ENCODE measurements at places on chromosomes 12 and 14. TPM values are rescaled to one million over a fixed set of nuclear protein-coding genes. Genes with fewer than 3 reads are reported as not detected.

- no peak for DNase-seq
Observed at GRCh38 chr12:68877583-68877982, 55.4 kb downstream of the CPM start.

GRCh38 chr12:779745-780734 lies 27.7 kb downstream of the WNK1 start:
- no peak for DNase-seq

- no peak for DNase-seq
Observed at GRCh38 chr12:105765053-105766014, 373.4 kb downstream of the NUAK1 start.

MARS1 gene
- total RNA-seq, result 89.2 TPM

- DNase-seq, result no peak
Observed at GRCh38 chr12:90102957-90103652, 394.5 kb upstream of the ATP2B1 start.

DNA sequence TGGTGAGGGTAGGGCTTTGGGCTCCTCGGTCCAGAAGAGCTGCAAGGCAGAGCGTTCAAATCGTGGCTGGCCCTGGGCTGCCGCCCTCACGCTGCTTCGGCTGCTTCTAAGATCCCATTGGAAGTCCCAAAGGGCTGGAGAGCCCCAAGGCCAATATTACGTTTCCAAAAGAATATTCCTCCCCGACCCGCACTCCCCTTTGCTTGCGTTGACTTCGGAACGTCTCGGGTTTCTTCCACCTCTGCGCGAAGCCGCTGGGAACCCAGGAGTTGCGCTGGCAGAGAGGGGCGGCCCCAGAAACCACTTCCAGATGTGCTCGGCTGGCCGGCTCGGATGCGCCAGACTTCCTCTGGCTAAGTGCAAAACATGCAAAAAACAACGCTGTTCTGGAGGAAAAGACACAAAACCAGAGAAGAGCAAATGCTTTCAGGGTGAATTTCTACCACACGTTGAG lies at the start of gene GLT8D2:
GLT8D2 (minus strand) TSS at position 285 of the 454 bp plus-strand sequence. CDS start 30,539 bp downstream, outside the sequence.
- DNase-seq, result no peak

GRCh38 chr12:6765048-6765633 lies 1.0 kb upstream of the PTMS start:
- DNase-seq, result no peak

- no peak for DNase-seq
Observed at GRCh38 chr12:91367234-91367849, 184.7 kb upstream of the DCN start.

- DNase-seq, result no peak
Observed at GRCh38 chr14:99929601-99930000, 135.6 kb upstream of the EVL start.

GRCh38 chr12:14264316-14264715 lies 101.2 kb upstream of the ATF7IP start:
- no peak for DNase-seq

BMP4 gene
- total RNA-seq, result 6.9 TPM

DNA sequence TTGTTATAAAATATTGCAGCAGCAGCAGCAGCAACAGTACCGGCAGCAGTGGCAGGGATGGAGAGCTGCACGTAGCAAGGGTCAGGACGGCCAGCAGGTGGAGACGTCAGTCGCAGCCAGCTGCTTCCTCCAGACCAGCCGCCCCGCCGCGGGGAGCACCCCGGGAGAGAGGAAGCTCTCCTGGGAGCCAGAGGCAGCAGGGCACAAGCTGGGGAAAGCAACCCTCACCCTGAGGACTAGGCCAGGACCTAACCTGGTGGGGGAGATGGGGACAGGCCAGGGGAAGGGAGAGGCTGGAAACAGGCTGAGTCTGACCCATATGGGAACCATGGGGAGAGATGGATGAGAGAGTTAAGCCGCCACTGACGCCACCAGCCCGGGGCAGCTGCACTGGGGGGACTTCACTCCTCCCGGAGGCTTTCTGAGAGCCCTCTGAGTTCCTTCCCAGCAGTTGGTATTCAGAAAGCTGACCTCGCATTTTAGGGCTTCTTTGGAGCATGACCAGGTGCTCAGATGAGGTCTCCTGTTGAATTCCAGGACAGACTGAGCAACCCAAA lies 56.3 kb downstream of the SPTB start:
- peak; percentile 89 for DNase-seq

PA2G4 gene
- total RNA-seq, result 61.6 TPM

GRCh38 chr12:90972226-90972625 lies 17.2 kb upstream of the CCER1 start:
- DNase-seq, result no peak

ACTR10 gene
- total RNA-seq, result 68.5 TPM

DNA sequence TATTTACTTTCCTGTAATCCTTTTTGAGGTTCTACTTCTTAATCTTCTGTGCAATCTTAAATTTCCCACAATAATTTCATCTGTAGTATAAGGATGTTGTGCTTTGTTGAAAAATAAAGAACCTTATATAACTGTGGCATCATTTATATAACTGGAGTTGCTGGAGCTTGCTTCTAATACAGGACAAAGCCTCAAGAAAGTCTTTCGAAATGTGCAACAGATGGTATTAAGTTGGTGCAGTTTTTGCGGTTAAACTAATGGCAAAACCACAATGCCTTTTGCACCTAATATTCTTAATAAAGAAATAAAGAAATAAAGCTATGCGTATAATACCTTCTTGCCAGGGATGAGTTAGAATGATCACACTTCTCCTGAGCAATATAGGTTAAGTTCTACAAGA lies 180.0 kb downstream of the KITLG start:
- DNase-seq, result no peak

GRCh38 chr12:52956987-52957386 lies 8.1 kb downstream of the KRT18 start:
- no peak for DNase-seq

DNA sequence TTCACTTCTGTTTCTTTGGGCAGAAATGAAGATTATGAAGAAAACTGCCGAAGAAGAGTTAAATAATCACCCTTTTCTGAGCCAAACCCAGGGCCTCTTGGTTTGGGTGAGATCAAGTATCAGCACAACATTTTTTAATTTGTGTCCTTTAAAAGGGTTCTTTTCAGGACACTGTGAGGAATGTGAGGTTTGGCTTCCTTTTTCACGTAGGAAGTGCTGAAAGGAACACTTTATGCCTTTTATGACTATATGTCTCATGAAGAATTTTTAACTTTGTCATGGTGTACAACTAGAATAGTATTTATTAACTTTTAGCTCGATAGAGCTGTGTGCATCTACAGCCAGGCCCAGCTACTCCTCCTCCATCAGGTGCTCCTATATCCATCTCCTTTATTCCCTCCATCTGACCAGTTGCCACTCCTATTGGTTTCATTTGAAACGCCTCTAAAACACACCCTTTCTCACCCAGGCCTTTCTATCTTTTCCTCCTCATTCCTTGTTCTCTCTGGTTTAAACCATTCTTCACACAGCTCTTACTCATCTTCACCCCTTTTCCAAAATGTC lies 103.6 kb upstream of the LRIG3 start:
- no peak for DNase-seq

MYL6 gene
- 792 TPM for total RNA-seq

DNA sequence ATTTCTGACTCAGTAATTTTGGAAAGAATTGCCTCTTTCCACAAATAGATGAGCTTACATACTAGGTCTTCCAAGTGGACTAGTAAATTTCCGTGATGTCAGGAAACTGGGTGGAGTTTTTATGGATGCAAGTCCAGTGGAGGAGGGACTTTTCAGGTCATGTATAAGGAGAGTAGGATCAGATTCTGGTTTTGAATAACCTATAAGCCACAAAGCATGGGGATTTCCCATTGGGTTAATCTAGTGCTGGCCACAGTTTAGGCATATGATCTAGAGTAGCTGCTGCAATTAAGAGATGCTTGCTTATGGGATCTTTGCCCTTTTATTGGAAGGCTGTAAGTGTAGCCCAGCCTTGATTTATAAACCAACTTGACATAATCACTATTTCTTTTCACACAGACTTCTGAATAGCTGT lies 33.8 kb downstream of the STK38L start:
- no peak for DNase-seq

DNA sequence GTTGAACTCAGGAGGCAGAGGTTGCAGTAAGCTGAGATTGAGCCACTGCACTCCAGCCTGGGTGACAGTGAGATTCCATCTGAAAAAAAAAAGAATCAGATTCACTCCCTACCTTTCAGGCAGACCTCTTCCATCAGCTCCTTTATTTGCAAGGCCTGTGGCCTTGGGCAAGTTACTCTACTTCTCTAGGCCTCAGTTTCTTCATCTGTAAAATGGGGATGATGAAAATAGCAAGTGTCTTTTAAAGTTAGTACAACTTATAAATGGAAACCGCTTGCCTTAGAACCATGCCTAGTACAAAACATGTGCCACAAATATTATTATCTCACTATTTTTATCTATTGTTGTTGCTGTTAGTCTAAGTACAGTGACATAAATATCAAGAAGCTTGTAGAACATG lies 84.3 kb downstream of the STAB2 start:
- no peak for DNase-seq

LAG3 gene
- total RNA-seq, result 0.57 TPM

DNA sequence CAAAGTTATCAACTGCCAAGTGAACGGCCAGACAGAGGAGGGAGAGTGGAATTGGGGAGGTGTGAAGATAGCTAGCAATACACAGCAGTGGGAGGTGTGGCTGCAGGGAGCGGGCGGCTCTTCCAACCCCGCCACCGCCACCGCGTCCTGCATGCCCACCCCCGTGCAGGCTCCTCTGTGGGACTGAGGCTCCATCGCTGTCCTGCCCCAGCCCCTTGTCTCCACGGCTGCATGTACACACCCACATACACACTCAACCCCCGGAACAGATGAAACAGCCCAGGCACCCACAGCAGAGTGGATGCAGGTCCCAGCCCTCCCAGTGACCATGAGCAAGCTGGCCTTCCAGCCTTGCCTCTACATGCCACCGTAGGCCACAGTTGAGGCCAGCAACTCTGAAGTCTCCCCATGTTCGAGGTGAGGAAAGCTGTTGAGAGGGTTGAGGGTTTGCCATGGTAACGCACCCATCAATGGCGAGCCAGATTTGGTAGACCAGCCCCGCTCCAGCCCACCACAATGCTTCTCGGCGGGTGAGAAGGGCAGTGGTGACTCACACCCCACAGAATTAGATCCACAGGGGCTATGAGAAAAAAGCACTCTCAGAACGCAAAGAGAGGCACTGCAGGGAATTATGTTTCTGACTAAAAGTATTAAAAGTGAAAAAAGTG lies 39.3 kb downstream of the PITPNM2 start:
- DNase-seq, result no peak

DNA sequence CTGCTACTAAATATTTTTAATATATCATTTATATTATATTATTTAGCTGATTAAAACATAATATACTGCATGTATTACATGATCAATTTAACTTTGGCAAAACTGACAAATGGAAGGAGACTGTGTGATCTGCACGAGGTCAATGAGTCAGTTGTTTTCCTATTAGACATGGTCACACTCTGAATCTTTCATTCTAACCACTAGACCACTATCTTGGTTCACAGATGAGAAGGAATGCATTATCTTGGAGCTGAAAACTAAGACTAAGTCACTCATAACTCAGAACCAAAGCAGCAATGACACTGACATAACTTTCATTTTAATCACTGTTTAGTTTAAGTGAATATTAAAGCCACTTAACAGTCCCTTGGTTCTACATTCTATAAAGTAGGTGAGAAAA lies 37.4 kb downstream of the GNPTAB start:
- no peak for DNase-seq

SLC10A1 gene
- not detected for total RNA-seq

Measured in cardiac septum (tissue), 1 donor.